ENCODE measurements at places on chromosomes 3 and 15.

- no peak for DNase-seq
Observed at GRCh38 chr3:107468782-107469181, 54.0 kb upstream of the BBX start.

DNA sequence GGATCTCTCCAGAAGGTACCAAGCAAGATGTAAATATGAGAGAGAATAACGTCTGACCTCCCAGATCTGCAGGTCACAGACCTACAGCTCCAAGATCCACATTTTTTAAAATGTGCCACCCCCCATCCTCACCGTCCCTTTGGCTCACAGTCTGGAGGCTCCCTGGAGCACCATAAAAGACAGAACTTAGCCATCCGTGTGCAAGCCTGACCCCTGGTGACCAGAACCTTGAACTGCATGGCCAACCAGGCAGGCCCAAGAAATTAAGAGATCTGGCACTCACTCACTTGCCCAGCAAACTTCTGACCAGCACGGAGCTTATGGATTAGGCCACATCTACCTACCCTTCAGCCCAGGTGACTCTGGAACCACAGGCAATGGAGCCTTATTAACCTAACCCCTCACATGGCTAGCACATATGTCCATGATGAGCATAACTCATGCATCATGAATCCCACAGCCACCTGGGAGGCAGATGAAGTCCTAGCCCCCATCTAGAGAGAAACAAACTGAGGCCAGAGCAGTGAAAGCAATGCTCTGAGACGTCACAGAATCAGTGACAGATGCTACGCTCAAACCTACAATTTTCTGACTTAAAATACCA lies 275.3 kb downstream of the UACA start:
- peak; percentile 60 for DNase-seq

GRCh38 chr3:151439652-151440125 lies 21.2 kb downstream of the IGSF10 start:
- DNase-seq: no peak

DNA sequence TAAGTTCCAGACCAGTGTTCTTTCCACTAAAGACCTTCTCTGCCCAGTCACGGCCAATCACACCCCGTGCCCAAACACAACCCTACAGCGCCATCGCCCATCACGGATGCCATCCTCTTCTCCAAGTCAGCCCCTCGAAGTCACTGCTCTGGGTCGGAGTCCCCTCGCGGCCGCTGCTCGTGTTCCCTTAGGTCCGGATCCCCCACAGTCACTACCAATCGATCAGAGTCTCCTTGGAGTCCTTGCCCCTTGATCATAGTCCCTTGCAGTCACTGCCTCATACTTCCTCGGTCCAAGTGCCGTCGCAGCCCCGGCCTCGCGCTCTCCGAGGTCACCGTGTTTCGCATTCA lies 461 bp downstream of the PCYT1A start:
- DNase-seq: peak; percentile 18

GRCh38 chr3:117217760-117218316 lies 508.3 kb downstream of the TUSC7 start:
- no peak for DNase-seq

GRCh38 chr3:149850787-149851584 lies 38.0 kb downstream of the RNF13 start:
- DNase-seq: no peak

DNA sequence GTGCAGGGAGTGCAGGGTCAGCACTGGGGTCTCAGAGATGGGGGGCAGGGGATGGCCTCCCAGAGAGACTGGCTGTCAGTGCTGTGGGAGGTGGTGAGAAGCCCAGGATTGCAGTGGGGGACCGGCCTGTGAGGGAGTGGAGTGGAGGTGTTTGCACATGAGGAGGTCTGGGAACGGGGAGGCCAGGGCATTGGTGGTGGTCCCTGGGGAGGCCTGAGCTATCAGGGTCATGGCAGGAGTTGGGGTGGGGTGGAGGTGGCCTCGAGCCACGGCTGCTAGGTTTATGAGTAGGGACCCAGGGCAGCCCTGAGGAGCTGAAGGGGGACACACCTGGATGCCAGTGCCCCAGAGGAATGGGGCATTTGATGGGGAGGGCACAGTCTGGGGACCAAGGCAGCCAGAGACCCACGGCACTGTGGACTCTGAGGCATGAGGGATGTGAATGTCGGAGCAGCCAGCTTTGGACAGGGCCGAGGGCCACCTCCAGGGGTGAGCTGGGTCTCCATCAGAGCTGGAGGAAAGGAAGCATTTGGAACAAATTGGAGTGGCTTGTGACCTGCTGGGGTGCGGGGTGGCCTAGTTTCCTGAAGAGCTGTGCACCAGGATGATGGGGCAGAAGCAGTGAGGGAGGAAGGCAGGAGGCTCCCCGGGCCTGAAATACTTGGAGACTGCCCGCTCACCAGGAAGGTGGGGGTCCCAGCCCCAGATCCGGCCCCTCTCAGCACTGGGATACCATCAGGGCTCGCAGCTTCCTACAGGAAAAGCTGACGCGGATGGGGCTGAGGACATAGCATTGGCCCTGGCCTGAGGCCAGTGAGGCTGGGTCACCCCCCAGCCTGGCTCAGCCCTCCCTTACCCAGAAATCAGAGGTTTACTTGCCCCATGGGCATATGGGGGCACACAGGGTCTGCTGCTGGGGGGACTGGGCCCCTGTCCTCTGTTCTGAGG lies 9.5 kb upstream of the CSPG4 start:
- peak; percentile 40 for DNase-seq

GRCh38 chr15:72758182-72758581 lies 25.4 kb downstream of the ADPGK start:
- no peak for DNase-seq

DNA sequence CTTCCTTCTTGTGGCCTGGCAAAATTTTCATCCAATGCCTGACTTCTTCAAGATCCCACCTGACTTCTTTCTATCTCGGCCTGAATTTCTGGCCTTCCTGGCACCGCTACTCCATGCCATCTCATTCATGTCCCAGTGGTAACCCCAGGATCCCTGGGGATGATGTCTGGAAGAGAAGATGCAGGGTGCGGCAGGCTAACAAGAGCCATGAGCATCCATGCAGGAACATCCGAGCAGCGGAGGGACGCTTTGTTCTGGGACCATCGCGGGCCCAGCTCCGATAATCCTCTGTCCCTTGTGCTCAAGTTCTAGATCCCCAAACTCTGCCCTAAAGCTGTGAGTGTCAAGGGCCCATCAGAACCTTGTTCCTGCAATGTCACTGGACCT lies 10.9 kb downstream of the MYL3 start:
- DNase-seq: peak; percentile 28

DNA sequence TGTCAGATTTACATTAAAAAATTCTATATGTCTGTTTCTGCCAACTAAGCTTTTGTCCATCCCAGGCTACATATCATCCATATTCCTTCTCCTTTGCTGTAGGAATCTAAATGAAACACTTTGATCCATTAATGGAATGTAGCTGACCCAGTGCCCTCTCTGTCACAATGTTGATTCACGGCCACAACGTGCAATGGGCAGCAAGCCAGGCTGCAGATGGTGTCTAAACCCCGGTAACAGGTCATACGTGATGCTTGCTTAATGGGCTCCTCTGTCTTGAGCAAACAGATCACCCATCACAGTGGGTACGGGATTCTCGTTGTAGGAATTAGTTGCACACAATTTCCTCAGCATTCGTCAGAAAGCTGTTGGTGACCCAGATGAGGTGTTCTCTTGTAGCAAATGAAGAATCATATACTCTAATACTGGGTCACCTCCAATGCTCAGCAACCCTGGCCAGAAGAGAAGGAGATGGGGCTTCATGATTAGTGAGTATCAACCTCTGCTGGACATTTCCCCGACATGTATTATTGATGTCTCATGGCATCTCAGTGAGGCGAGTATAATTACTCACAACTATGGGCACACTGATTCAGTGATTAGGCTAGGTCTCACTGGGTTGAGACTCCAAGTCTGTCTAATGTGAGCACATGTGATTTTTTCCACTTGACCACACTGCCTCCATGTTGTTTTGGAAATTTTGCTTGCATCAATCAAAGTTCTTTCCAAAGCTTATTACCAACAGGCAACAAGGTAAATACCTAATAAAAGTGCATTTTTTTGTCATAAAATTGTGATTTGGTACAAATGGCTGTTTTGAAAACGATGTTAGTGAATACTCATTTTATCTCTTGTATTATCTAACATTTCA lies 12.9 kb upstream of the DCBLD2 start:
- no peak for DNase-seq

DNA sequence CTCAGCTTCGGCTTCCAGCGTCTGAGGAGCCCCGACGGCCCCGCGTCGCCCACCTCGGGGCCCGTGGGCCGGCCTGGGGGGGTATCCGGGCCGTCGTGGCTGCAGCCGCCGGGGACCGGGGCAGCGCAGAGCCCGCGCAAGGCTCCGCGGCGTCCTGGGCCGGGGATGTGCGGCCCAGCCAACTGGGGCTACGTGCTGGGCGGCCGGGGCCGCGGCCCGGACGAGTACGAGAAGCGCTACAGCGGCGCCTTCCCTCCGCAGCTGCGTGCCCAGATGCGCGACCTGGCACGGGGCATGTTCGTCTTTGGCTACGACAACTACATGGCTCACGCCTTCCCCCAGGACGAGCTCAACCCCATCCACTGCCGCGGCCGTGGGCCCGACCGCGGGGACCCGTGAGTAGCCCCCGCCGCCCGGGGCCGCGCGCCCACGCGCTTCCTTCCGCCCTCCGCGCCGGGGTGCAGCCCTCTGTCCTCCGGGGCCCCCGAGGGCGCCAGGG lies 462 bp downstream of the EDEM1 start:
- DNase-seq: peak; percentile 72

GRCh38 chr3:157318639-157319288 lies 117.9 kb upstream of the PTX3 start:
- no peak for DNase-seq

- no peak for DNase-seq
Observed at GRCh38 chr15:65724464-65725215, 67.5 kb downstream of the DENND4A start.

- DNase-seq: no peak
Observed at GRCh38 chr15:79067969-79068368, 22.6 kb downstream of the RASGRF1 start.

DNA sequence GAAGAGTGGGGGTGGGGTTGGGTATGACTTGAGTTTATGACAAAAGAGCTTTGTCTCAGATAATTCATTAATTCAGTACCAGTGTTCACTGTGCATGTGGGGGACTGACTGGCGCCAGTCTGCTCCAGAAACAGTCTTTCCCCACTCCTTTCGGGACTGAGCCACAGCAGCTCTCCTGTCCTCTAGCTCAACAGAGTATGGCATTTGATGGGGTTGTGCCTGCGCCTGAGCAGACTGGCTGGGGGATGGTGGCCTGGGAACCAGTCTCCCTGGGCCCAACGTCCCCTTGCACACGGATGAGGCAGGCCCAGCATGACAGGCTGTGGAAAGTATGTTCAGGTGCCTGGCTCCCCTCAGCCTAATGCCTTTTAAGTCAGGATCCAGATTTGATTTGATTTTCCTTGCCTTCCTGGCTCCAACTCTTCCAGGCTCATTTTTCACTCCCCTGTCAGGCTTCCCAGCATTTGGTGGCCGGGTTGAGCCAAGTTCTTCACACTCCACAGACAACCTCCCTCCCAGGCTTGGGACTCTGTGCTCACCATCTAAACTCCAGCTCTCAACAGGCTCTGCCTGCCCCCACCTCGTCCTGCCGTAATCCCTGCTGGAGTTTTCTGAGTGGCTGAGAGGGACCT lies 105.0 kb downstream of the MYLK start:
- DNase-seq: no peak

DNA sequence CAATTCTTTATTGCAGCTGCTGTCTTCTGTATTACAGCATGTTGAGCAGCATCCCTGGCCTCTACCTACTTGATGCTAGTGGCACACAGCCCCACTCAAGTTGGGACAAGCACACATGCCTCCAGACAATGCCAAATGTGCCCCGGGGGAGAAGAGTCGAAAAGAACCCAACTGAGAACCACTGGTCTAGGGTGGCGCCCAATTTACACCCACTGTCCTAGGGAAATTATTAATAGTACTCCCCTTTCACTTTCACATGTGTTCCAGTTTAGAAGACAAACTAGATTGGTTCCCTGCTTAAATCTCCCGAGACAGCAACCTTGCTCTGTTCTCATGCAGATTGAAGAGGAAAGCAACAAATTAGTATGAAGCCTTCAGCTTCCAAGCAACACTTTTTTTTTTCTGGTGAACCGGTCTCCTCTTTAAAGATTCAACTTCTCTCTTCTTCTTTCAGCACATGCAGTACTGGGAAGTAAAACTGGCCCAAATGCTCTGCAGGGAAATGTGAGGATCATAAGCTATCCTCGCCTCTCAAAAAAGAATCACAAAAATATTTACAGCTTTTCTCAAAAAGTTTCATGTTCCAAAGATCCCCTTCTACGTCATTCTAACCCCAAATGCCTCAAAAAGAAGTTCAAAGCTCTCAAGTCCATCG lies 823.9 kb upstream of the CFAP20DC start:
- DNase-seq: no peak

- no peak for DNase-seq
Observed at GRCh38 chr3:39208463-39209055, 16.2 kb upstream of the XIRP1 start.

- no peak for DNase-seq
Observed at GRCh38 chr15:87577336-87577735, 679.2 kb downstream of the NTRK3 start.

DNA sequence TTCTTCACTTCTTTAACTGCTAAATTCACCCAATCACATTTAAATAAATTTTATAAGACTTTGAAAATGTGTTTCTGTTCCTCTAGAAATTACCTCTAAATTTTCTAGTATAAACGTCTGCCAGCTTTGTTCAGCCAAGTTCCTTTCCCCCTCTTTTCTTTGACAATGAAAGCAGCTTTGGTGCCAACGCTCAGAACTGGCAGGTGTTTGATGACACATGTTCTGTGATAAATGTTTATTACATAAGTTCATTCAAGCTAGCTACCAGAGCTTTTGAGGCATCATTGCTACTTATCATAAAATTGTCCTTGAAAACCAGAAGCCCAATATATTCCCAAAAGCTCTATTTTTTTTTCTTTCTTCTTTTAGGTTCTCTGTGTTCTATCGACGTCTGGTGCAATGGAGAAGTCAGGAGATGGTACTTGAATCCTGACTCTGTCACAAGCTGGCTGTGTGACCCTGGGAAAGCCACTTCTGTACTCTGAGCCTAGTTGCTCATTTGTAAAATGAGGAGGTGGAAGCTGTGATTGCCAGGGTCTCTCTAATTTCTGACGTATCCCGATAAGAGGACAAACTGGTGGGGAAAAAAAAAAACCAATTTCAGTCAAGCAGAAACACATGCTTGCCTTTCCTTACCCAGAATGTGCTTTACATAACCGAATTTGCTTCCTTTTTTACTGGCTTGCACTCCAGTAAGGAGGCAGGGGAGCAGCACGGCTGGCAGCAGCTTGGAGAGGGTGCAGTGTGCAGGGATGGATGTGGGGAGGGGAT lies 187.1 kb upstream of the LPP start:
- no peak for DNase-seq

DNA sequence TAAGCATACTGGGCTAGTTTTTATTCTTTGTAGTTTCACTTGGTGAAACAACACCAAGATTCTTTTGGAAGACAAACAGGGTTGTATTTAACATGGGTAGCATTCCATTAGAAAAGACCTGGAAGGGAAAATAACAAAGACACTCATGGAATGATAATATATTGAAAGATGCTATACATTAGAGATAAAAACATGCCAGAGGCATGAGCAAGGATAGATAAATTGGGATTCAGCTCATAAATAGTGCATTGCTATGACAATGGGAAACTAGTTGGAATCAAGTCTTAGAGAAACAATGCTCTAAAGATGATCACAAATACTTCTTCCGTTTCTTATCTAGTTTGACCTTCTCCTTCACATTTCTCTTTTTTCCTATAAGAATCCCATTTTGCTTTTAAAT lies 677.4 kb downstream of the ZNF385D start:
- no peak for DNase-seq

- DNase-seq: no peak
Observed at GRCh38 chr3:146172586-146172985, 11.6 kb upstream of the PLOD2 start.

- no peak for DNase-seq
Observed at GRCh38 chr3:134483195-134483900, 2.4 kb downstream of the ANAPC13 start.

Data from CD8-positive, alpha-beta memory T cell (primary cell).